ENCODE measurements at places on chromosomes 11 and 22.

DNA sequence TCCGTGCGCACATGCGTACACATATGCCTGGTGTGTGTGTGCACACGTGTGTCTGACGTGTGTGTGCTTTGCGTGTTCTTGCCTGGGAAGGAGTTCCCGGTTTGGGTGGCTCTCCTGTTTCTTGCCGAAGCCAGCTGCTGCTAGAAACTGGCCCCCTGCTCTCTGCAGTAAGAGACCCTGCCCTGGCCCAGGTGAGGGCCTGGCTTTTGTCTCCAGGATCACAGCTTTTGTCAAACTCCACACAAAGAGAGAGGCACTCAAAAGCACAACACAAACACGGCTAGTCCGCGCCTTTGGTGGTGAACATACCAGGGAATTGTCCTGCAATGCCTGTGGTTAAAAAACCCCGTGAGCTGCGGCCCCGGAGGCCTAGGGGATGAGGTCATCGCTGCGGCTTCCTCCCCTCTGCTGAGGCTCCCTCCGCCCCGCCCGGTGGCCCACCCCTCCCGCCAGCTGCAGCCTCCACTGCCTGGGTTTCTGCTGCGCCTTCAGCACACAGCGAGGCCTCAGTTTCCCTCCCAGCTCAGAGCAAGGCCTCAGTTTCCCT, 88.9 kb downstream of the KCNQ1 start:
- DNase-seq: no peak

DNA sequence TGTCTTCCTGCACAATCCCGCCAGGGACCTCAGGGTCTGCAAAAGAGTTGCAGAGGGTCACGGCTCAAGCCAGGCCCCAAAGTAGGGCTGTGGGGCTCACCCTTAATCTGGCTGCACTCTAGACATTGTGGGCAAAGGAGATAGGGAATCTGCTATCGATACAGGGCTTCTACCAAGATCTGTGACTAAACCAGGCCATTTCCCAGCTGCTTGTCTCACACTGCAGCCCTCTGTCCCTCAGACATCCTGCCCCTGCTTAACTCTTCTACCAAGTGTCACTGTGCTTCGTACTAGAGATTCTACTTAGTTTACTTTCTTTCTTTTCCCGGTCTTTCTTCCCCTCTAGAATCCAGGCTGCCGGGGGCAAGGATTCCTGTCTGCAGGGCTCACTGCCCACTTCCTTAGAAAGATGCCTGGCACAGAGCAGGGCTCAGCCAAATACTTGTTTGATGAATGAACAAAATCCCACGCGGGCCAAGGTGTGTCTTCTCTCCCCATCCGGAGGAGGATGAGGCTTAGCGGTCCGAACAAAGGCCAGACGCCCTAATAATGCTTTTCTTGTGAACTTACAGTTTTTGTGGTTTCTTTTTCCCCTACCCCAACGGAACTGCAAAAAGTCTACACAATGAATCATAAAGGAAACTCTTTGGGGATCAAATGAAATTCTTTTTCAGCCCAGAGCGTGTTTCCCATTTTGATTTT, 61.3 kb upstream of the ANO1 start:
- no peak for DNase-seq

DNA sequence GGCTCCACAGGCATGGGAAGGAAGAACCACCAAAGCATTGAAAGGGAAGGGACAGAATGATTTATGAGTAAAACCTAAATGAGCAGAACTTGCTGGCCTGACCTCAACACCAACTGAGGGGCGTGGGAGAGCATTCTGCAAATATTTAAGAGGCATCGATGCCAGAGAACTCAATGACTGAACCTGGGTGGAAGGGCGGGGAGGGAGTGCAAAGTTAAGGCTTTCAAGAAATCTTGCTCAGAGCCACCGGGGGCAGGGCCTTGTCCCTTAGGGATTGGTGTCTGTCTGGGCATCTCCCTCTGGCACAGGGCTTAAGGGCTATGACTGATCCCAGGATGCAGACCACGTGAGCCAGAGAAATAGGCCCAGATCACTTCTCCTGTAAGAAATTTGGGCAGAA, 137.1 kb downstream of the ADAMTS15 start:
- no peak for DNase-seq

GRCh38 chr22:27715106-27715505, 86.5 kb downstream of the MN1 start:
- no peak for DNase-seq

DNA sequence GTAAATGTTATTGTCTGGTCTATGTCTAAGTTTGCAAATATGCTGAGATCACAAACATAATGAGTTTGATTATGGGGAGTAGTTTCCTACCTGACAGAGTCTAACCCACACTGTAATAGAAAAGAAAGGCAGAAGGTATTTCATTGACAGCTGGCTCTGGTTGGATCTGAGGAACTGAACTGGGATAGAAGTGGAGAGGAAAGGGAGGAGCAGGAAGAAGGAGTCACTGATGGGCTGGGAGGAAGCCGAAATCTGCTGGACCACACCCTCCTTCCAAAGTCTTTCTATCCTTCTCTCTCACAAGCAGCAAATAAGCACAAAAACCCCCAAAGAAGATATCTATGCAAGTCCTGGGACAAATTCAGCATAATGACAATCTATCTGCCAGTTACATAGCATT, 11.7 kb downstream of the BLID start:
- no peak for DNase-seq

GRCh38 chr22:41425660-41426365, 20.8 kb downstream of the TOB2 start:
- peak; percentile 50 for DNase-seq

DNA sequence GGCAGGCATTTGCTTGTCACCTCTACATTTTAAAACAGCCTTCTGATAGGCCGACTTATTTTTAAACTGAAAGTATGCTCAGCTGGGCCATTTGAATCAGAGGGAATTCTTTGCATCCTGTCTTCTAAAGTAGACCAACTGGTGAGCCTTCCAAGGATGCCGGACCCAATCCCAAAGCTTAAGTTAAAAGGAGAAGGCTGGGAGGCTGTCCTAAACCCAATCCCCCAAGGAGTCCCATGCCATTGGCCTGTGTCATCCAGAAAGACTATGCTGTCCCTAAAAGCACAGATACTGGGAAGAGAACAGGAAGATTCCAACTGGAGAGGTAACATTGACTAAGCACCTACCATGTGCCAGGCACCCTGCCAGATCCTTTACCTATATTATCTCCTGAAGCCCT, 18.0 kb downstream of the TENM4 start:
- no peak for DNase-seq

DNA sequence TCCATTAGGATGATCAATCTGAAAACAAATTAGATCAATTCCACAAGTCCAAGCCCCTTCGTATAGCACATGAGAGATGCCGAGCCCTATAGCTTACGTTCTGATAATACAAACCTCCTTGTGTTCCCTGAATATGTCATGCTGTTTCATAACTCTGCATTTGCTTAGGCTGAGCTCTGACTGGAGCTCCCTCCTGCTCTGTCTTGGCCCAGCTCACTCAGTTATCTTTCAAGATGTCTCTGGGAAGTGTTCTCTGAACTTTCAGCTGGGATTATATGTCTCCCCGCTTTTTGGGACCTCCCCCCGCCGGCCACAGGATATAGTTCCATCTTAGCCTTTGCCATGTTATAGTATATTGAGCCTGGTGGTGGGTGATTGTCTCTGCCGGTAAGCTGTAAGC, 44.0 kb downstream of the FDX1 start:
- no peak for DNase-seq

DNA sequence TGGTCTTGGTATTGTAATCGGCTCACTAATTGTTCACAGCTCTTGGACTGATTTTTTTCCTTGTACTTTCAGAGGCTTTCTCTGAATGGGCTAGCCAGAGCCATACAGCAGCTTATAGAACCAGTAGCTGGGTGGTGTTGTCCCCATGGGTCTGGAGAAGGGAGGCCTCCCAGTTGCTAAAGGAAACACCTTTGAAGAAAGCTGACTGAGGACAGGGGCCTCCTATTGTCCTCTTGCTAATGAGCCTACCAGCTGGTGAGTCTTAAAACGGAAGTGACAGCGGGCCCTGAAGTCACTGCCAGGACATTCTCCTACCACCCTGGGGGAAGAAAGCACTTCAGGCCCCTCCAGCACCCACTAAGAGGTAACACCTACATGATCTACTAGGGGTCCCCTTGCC, 9.9 kb downstream of the FADS3 start:
- no peak for DNase-seq

- DNase-seq: no peak
These were observed 301.8 kb upstream of the API5 start for GRCh38 chr11:43010042-43010441.

GRCh38 chr22:40922484-40923303, 28.5 kb upstream of the RBX1 start:
- peak; percentile 72 for DNase-seq

DNA sequence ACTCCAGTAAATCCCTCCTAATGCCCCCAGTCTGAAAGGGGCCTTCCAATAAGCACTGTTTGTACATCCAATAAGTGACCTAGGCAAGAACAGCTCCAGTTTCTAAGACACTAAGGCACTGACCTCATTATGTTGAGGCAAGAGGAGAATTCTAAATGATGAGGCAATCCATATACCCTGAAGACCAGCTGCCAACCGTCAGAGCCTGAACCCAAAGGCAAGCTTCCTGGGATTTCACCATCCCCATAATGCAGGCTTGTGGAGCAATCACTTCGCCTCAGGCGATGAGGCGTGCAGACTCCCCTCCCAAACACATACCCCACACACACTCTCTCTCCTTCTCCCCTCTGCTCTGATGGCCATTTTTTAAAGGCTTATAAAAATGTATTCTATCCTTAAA, 49.5 kb downstream of the LGR4 start:
- no peak for DNase-seq

DNA sequence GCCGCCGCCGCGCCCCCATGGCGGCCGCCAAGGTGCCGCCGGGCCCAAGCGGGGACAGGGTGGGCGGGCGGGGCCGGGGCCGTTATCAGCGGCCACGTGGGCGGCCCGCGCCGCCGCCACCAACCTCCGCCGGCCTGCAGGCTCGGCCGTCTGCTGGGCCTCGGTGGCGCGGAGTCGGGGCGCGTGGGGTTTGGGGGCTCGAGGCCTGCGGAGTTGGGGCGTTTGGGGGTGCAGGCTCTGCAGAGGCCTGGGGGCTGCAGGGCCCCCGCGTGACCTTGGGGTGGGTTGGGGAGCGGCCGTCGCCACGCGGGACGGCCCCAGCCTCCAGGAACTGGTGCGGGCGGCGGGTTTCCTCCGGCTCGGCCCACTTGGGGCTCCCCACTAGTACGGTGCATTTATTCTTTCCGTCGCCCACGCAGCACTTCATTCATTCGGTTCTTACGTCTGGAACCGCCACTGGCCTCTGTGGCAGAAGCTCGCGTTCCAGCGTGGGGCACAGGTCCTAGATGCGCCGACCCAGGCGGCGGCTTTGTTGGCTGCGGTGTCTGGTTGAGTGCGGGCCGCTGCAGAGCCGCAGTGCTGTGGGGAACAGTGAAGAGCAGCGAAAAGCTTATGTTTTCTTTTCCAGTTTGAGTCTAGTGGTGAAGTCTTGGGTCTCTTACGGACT, 740 bp upstream of the TRMT2A start:
- peak; percentile 31 for DNase-seq

DNA sequence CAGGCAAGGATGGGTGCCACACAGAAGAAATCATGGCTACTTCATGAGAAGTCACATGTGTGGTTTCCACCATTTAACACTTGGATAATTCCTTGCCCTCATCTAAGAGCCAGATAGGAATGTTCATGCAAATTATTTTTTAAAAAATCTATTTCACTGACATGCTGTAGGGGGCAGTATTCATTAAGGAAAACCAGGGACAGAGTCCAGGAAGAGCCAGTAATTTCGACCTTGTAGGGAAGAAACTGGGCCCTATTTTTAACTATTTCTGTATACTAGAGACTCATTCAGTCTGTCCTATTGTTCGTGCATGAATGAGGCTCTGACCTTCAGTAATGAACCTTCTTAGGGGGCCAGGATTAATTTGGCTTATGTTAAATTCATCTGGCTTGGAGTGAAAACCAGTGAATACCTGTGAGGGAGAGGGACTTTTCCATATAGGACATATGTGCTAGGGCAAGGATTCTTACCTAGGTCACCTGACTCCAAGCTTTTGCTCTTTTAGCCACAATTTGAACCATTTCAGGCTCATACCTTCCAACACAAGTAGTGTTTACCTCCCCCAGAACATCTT, 192.7 kb downstream of the NAV2 start:
- no peak for DNase-seq

GRCh38 chr11:93528252-93528651, 14.9 kb downstream of the SMCO4 start:
- no peak for DNase-seq

- no peak for DNase-seq
These were observed 428.0 kb downstream of the LARGE1 start for GRCh38 chr22:33492210-33492651.

DNA sequence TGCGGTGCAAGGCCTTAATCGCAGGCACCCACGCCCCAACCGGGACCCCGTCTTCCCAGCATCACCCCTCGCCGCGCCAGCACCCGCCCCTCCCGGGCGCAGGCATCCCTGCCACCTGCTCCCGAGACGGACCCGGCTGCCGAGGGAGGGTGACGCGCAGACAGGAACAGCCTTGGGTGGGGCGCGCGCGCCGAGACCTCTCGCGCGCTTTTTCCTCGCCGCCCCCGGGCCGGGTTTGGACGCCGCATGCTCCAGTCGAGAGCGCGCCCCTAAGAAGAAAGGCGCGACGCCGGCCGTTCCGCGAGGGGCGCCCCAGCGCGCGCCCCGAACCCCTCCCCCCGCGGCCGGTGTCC, 504 bp downstream of the CFL1 start:
- DNase-seq: peak; percentile 60

DNA sequence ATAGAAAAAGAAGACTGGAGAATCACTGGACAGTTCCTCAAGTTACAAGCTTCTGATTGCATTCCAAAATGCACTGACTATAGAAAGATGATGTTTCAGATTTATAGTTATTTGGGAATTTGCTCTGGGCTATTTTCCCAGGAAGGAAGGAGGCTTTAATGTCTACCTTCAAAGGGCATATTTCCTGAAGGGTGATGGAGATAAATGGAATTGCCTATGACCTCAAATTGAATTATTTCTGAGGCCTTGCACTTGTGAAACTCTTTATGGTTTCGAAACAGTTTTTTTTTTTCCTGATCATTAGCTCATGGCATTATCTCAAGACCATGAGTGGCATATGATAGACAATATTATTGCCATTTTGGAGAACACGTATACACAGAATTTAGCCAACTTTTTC, 333.9 kb downstream of the METTL15 start:
- DNase-seq: no peak

GRCh38 chr22:43928468-43928867, 4.9 kb downstream of the PNPLA3 start:
- no peak for DNase-seq

Measured in CD4-positive, alpha-beta T cell treated with Interleukin-15 for 4 hours (primary cell).